ENCODE measurements at places on chromosomes 3 and 15.

- no peak for DNase-seq
Measured at GRCh38 chr3:16888356-16888755, 3.6 kb downstream of the PLCL2 start.

DNA sequence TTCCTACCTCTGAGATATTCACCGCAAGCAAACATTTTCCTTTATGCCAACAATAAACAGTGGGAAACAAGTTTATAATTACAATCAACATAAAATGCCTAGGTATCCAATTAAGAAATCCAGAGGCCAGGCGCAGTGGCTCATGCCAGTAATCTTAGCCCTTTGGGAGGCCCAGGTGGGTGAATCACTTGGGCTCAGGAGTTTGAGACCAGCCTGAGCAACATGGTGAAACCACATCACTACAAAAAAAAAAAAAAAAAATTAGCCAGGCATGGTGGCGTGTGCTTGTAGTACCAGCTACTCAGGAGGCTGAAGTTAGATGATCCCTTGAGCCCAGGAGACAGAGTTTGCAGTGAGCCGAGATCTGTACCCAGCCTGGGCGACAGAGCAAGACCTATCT is 17.3 kb downstream of the TBC1D2B start:
- no peak for DNase-seq

- no peak for DNase-seq
Measured at GRCh38 chr3:168341956-168342936, 246.5 kb upstream of the GOLIM4 start.

- DNase-seq: no peak
Measured at GRCh38 chr3:155302891-155303290, 9.4 kb upstream of the STRIT1 start.

DNA sequence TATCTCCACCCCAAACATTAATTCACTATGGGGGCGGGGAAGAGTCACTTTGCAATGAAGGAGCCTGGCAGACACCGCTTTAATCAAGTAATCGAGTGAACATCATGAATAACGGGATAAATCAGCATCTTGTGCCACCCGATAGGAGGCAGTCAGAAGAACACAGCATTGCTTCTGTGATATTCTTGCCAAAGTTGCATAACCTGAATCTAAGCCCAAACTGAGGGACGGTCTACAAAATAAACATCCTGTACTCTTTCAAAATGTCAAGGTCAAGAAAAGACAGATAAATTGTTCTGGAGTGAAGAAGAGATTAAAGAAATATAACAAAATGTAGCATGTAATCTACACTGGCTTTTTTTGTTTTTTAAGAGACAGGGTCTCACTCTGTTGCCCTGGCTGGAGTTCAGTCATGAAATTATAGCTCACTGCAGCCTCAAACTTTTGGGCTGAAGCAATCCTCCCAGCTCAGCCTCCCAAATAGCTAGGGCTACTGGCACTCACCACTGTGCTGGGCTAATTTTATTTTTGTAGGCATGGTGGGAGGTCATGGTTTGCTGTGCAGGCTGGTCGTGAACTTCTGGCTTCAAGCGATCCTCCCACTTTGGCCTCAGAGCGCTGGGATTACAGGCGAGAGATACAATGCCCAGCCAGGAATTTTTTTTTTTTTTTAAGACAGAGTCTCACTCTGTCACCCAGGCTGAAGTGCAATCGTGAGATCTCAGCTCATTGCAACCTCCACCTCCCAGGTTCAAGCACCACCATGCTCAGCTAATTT is 20.1 kb upstream of the VWA5B2 start:
- no peak for DNase-seq

GRCh38 chr15:26887926-26888666 is 21.2 kb downstream of the GABRA5 start:
- no peak for DNase-seq

DNA sequence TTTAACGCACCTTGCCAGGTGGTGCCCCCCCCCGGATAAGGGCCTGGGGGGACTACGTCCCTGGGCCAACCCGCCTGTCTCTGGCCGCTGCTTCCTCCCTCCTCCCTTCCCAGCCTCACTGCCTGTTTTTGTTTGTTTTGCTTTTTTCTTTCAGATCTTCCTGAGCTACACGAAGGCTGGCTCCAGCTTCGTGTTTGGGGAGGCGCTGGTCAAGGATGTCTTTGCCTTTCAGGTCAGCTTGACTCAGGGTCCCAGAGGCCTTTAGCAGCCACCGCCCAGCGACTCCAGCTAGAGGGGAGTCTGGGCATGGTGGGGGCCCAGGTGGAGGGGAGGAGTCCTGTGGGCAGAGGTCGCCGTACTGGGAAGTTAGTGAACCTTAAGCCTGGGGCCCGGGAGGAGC is 24.1 kb downstream of the SLC28A1 start:
- no peak for DNase-seq

- DNase-seq: no peak
Measured at GRCh38 chr3:45056608-45057301, 30.7 kb downstream of the CLEC3B start.

DNA sequence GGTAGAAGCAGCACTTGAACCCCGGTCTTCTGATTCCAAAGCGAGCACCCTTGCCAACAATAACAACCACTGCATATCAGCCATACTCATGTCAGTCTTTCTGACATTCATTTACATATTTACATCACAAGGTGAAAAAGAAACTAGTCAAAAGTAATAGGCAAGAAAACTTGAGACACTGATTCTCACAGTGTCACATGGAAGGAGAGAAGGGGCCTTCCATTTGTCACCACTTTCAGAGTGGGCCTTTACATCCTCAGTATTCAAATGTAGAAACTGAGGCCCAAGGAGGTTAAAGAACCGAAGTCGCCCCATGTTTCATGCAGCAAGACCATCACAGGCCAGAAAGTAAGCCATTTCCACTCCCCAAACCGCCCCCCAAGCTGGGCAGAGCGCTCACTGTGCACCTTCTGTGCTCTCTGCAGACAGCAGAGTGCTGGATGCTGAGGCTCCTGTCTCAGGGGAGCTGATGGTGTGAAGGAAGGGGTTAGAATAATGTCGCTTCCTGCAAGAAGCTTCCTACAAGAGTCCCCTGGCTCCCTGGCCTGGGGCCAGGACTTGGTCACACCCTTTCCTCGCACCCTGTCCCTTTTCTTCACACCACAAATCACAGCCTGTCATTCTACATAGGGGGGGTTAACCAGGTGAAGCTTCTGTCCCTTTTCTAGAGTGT is 260.1 kb downstream of the UACA start:
- DNase-seq: no peak

GRCh38 chr15:83898361-83898760 is 244.4 kb downstream of the ADAMTSL3 start:
- DNase-seq: no peak

DNA sequence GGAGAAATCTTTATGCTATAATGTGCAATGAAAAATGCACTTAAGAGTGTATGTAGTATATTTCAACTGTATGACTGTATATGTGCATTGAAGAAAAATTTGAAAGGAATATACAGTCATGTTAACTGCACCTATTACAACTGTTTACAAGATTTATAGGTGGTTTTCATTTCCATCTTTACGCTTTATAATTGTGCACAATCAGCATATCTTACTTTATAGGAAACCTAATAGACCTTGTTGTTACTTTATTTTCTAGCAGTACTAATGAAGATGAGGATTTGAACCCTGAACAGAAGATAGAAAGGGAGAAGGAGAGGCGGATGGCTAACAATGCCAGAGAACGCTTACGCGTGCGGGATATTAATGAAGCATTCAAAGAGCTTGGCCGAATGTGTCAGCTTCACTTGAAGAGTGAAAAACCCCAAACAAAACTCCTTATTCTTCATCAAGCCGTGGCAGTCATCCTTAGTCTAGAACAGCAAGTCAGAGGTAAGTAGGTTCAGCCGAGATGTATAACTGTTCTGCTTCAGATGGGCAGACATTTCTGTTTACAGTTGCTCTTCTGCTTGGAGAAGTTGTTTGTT is 103.4 kb upstream of the CGNL1 start:
- no peak for DNase-seq

DNA sequence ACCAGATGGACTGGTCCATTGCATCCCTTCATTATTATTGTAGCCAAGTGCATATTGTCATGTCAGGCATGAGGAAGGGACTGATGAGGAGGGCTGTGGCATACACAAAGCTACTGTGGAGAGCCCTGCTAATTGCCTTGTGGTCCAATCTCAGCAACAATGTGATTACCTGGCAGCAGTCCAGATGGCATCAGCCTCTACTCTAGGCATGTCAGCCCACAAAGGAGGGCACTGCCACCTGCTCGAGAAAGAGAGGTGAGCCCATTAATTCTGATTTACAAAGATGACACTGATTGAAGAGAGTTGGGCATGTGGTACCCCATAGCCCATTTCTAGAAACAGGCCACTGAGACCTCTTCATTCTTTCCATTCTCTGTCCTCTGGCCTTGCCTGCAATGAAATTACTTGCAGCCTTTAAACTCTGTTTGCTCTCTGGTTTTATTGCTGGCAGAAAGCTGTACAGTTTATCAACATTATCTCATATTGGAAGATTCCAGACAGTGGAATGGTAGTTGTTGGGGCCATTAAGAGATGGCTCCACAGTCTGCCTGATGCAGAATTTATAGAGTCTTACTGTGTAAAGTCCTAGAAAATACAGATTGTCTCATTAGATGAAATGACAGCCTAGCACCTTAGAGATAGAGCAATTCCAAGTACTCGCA is 307.7 kb downstream of the ARPP21 start:
- no peak for DNase-seq

DNA sequence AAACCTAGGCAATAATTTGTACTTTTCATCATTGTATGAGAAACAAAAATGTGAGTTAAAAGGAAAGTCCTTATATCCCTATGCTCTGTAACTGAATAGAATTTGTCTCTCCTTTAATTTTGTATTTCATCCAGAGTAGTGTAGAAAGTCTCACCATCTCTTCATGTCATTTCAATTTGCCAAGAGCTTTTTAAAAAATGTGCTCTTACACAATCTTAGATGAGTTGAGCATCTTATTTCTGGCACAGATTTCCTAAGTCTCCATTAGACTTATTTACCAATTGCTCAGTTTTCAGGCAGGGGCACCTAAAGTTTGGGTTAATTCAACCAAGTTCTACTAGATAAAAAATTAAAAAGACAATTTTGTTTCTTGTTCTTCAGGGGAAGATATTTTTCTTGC is 201.5 kb upstream of the RBMS3 start:
- DNase-seq: no peak

DNA sequence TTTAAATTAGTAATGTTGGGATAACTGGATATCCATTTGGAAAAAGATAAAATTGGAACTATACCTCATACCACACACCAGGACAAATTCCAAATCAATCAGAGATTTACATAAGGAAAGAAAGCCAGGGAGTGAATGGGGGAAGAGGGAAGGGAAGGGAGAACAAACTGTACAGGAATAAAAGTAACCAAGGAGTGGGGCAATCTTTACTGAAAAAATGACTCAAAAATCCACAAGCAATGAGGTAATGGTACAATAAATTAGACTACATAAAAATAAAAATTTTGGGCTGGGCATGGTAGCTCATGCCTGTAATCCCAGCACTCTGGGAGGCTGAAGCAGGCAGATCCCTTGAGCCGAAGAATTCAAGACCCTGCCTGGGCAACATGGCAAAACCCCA is 82.6 kb downstream of the MLH1 start:
- no peak for DNase-seq

DNA sequence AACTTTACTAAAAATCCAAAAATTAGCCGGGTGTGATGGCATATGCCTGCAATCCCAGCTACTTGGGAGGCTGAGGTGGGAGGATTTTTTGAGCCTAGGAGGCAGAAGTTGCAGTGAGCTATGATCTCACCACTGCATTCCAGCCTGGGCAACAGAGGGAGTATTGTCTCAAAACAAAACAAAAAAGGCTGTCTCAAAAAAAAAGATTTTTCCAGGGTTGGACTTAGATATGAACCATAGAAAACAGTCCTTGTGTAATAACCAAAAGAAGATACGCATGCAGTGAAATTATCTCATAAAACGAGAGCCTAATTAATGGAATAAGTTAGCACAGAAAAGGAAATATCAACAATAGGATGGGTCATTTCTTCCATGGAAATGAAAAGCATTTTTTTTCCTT is 320.4 kb upstream of the RASGRP1 start:
- no peak for DNase-seq

GRCh38 chr15:34783431-34783830 is 11.9 kb downstream of the ACTC1 start:
- no peak for DNase-seq

DNA sequence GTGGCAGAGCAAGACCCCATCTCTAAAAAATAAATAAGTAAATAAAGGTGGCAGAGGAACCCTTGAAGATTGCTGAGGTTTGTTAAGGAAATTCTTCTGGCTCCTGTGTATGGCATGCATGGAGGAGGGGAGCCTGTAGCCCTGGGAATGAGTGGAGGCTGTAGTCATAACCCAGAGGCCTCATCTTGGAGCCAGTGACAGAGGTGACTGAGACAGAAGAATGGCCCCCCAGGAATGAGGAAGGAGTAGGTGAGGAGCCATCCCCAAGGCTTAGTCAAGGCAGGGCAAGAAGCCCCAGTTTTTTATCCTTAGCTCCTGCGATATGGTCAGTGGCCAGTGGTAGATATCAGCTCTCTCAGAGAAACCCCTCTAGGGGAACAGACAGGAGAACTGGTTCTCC is 46.5 kb downstream of the BSN start:
- DNase-seq: no peak

DNA sequence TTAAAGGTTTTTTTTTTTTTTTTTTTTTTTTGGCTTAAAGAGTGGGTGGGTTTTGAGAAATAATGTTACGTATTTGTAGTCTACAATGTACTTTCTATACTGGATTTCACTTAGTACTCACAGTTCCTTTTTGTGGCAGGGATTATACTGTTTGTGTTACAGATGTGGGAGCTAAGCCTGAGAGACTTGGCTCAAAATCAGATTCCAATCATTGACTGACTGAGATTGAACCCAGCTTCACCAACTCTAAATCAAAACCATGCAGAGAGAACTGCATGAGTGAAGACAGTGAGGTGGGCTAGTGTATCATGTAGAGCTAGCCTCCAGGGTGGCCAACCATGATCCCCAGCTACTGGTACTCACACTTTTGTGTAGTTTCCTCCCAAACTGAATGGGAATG is 68.0 kb downstream of the TMEM108 start:
- no peak for DNase-seq

DNA sequence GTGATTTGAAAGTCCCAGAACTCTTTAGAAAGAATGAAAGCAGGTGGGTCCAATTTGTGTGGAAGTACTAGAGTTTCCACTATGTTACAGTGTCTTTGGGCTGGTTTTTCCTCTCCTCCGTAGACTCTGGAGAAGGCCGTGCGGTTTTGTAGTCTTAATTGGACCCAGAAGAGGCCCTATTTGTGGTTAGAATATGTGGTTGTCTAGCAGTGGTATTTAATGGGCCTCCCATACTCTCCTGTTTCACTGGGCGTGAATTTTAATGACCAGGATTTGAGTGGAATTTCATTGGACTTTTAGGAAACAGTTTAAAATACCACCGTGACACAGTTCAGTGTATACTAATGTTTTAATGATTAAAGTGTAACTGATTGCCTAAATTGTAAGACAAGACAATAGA is 182.3 kb downstream of the BBX start:
- DNase-seq: no peak

DNA sequence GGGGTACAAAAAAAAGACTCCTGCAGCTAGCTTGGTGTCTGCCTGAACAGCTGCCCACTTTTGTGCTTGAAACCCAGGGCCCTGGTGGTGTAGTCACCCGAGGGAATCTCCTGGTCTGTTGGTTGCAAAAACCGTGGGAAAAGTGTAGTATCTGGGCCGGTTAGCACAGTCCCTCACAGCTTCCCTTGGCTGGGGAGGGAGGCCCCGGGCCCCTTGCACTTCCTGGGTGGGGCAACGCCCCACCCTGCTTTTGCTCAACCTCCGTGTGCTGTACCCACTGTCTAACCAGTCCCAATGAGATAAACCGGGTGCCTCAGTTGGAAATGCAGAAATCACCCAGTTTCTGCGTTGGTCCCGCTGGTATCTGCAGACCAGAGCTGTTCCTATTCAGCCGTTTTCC is 211.7 kb upstream of the ZPLD1 start:
- DNase-seq: no peak

Measured in left cardiac atrium (tissue), 4 donors.